NCI-H2081 (cell line): ENCODE measurements at places on chromosomes 3 and 15.
A peak's percentile ranks its signal among the peaks of the same experiment; 100 is the strongest.

DNA sequence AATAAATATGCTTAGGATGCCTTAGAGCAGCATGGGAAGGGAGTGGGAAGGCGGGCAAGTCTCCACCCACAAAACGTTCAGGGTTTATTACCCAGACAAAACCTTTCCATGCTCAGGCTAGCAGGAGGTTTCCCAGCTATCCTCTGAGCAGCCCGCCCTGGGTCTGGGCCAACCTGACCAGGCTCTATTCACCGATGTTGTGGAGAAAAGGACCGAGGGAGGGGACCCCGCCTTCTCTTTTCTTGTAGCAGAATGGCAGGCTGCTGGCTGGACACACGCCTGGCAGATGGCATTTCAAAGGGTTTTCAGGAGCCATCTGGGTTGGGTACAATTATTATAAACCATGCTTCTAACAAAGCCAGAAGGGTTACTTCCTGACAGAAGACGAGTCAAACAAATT, 540.9 kb downstream of the MAGI1 start:
- DNase-seq = peak; percentile 81

DNA sequence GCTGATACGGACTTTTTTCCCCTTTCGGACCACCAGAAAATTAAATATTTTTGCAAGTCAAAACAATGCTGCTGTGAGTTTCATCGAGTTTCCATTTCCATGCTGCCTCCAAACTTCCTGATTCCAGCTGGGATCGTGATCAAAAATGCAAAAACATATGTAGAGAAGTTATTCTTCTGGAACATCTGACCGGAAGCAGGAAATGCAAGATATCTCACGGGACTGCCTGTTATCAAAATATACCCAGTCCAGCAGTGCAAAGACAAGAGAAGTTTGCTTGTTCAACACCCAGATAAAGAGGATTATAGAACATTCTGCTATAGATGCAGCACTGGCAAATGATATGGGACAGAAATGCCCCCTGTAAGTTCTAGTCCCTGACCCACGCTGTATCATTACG, 726.7 kb upstream of the NR2F2 start:
- no peak for DNase-seq

GRCh38 chr3:46692566-46692990, 901 bp downstream of the ALS2CL start:
- no peak for DNase-seq

DNA sequence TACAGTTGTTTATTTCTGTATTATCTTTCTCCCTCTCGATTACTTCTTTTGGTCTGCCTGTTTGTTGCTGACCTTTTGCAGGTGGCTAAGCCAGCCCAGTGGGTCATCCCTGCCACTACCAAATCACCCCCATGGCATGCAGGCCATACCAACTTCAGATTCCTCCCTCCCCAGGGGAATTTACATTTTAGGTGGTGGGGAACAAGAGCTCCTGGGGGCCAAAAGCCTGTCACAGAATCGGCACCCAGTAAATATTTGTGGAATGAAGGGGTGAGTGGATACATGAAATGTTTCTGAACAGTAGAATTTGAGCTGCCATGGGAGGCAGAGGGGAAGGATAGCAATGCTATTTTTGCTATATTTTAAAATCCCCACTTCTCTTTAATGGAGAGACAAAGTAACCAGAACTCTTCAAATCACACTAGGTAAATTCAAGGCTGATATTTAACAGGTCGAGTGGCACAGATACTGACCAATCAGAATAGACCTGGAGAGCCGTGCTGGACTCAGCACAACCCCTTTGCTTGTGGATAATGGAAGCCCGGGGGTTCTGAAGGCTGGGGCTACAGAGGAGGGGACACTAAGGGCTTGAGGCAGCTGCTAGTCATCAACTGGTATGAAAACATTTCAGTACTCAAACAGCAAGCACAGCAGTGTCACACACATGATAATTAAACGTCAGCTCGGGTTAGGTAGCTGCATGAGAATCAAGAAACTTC, 54.3 kb upstream of the SMAD3 start:
- no peak for DNase-seq

GRCh38 chr3:45098310-45098709, 47.9 kb downstream of the CDCP1 start:
- no peak for DNase-seq

DNA sequence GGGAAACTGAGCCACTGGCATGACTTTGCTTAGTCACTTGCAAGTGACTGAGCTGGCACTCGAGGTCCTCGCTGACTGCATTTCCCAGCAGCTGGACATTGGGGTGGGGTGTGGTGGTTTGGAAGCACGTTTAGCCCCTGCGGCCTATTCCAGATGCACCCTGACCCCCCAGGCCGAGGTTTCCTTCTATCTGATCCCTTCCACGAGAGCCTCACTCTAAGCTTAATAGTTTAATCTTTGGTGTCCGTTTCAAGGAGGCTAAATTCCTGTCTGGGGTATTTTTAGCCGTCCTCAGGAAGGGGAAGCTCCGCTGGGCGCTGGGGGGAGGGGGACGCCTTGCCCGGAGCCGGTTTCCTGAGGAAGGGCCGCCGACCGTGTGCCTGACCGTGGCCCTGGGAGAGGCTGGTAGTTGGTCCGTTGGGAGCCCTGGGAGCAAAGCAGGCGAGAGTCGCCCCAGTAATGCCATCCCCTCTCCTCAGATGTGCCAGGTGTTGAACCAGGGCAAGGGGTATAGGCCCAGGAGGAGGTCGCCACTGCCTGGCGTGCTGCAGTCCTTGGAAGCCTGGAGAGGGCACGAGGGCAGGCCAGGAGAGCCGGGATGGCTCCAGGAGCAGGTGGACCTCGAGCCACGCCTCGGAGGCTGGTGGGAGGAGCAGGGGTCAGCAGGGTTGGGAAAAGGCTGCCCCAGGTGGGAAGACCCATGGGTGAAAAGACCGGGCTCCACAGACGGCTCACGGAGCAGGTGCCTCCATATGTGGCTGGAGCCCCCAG, 37.2 kb downstream of the IDH2 start:
- DNase-seq = no peak

GRCh38 chr15:58291848-58292247, 139.9 kb upstream of the LIPC start:
- no peak for DNase-seq

- no peak for DNase-seq
Observed at GRCh38 chr15:92625251-92625980, 30.2 kb downstream of the FAM174B start.

DNA sequence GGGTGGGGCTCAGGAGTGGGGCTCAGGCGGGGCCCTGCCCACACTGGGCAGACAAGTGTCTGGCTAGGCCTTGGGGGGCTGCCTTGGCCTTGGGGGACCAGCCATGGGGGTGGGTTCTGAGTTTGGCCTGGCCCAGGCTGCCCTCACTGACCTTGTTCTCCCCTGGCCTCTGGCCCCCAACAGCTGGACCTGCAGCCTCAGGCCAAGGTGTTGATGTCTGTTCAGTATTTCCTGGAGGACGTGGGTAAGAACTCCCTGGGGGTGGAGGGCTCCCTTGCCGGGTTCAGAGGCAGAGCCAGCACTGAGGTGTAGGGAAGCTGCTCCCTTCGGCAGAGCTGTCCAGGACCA, 20.0 kb downstream of the PRKCD start:
- DNase-seq = no peak

GRCh38 chr15:76983590-76984375, 11.1 kb upstream of the PSTPIP1 start:
- no peak for DNase-seq

- DNase-seq = no peak
Observed at GRCh38 chr15:80186597-80186996, 33.8 kb downstream of the FAH start.

DNA sequence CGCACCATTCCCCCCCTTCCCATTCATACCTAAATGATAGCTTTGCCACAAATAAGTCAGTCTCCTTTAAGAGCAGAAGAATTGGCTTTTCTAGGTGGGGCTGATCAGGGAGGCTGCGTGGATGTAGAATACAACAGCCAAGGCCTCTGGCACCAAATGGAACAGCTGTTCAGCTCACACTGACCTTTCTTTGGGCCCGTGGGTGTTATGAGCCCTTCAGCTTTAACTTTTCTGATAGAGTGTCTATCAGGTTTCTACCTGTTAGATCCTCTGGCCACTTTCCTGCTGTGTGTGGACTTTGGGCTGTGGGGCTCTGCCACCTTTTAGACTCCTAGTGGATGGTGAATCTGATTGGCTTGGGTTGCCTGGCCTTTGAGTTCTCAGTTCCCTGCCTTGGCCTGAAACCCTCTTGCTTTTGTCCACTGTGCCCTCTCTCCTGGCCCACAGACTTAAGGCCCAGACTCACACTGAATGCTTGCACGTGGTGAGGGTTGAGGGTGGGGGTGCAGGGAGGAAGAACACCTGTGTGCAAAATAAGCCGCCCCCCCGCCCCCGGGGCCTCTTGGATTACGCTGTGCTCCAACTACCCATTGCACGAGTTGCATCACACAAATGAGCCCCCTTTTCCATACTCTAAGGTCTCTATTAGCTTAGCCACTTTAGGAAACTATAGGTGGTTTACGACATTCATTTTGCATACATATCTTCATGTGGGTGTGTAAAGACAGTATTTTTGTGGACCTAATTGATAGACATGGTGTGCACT, 1.3 kb upstream of the RFX7 start:
- peak; percentile 17 for DNase-seq
